ENCODE measurements at places on chromosomes 5 and 9. TPM values are rescaled to one million over a fixed set of nuclear protein-coding genes. Genes with fewer than 3 reads are reported as not detected.

The TRIM7 gene
- 16.7 TPM for total RNA-seq

The OR2K2 gene
- total RNA-seq: not detected

The CEL gene
- total RNA-seq: not detected

The NME5 gene
- total RNA-seq: not detected

- no peak for DNase-seq
Observed at GRCh38 chr9:76932265-76932664, 26.4 kb upstream of the PRUNE2 start.

GRCh38 chr5:171855265-171855664, 69.6 kb downstream of the SMIM23 start:
- DNase-seq: no peak

DNA sequence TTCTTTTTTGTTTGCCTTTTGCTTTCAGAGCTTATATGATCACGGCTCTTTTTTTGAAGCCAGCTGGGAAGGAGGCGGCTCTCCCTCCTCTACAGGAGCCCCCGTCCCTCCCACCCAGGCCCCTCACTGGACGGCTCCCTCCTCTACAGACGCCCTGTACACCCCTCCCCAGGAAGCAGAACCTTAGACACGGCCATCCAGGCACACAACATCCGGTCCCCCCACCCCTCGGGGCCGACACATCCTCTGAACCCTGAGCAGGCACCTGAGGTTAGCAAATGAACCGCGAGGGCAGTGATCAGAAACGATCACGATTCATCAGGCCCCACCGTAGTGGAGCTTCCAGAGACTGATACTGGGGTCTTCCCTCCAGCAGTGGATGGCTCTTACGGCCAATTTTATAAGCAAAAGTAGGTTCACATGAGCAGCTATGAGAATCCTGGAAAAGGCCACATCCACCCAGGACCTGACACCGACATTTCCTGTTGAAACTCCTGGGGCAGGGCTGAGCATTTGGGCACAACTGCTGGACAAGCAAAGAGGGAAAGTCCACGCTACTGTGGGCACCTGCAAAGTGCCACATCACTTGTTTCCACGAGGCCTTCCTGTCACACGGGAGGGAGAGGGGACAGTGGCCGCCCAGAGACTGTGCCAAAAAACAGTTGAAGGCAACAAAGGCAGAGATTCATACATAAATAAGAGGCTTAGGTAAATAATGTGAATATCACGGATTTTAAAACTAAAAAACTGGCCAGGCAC, 78.9 kb downstream of the SEMA4D start:
- DNase-seq: peak; percentile 66

DNA sequence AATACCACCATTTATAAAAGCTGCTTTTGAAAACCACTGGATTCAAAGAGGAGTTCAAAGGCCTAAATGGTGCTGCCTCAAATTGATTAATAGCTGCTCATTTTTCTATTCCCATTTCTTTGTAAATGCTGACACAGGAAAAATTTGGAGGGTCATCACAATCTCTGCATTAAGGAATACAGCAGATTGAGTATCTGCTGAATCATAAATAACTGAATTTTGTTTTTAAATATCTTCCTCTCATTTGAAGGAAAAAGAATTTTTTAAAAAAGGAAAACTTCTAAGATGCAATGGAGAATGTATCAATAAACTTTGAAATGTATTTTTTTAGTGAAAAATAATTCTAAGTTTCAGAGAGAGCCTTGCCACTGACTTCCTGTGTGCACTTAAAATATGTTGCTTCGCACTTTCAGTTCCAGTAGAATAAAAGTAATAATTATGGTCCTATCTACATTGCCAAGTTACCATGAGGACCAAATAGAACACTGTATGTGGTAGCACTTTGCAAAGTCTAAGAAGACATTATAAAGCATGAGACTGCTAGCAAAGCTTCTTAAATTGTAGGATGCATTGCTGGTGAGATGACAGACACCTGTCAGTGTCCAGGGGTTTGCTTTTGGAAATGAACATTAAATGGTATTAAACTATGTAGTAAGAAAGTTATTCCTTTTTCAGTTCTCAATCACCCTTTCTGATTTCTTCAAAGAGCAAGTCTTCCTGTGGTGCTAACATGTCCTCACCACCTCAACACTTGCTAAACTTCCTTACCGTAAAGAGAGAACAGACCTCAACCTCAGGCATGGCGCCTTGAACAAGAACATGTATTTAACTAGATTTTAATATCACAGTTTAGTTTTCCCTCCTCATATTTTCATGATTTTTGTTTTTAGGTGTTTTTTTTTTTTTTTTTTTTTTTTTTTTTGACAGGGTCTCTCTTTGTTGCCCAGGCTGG, 555.1 kb downstream of the EBF1 start:
- no peak for DNase-seq

GRCh38 chr5:40160435-40160834, 519.3 kb upstream of the PTGER4 start:
- DNase-seq: no peak

DNA sequence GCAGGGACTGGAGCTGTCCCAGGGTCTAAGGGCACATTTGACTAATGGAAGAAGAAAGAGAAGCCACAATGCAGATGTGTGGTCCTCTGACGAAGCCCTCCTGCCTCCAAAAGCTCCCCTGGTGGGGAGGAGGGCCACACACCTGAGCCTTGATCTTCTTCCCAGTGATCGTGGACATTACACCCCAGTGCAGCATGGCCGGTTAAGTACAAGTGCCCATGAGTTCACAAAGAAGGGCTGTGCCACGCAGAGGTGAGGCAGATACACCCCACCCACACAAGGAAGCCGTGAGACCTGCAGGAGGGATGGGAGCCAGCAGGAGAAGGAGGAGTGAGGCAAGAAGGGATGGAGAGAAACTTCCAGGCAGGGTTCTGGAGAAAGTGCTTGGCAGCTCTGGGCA, 199.0 kb upstream of the MVB12B start:
- DNase-seq: no peak

- no peak for DNase-seq
Observed at GRCh38 chr9:16312962-16313546, 557.4 kb downstream of the BNC2 start.

DNA sequence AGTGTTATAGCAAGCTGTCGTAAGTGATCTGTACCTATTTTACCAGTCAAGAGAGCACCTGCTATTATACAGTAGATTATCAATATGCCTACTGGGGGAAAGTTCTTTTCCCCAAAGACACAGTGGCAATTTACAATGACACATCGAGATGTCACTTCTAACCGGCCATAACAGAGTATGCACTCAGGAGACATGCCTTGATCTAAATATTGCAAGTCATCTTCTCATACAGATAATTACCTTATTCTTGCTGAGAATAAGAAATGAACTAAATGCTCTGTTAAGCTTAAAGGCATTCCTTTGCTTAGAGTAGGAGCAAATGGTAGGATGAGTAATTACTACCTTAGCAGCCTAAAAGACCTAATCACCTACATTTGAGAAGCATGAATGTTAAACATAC, 71.6 kb downstream of the PKD2L2 start:
- DNase-seq: no peak

- DNase-seq: no peak
Observed at GRCh38 chr9:115261656-115262081, 143.7 kb upstream of the TNC start.

DNA sequence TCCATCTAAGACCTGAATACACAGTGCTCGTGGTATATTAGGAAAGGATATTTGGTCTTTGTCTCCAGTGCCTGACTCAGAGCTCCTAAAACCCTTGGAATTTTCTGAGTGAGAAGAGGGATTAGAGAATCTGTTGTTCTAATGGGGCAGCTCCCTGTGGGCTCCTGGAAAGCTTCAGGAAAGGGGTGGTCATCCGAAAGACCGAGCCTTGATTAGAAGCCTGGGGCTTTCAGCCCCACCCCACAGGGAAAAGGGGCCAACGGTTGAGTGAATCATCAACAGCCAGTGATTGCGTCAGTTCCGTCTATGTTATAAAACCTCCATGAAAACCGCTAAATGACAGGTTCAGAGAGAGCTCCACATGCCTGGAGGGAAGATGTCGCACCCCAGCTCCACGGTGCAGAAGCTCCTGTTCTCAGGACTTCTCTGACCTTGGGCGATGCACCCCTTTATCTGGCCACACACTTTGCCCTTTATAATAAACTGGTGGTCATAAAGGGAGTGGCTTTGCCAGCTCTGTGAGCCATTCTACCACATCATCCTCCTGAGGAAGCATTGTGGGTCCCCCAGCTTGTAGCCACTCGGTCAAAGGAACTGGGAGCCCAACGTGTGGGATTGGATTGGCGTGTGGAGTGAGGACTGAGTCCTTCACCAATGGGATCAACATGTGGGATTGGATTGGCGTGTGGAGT, 71.0 kb upstream of the ICE1 start:
- no peak for DNase-seq

GRCh38 chr9:130658893-130659698, 5.3 kb upstream of the PRDM12 start:
- no peak for DNase-seq
